ENCODE measurements at places on chromosomes 2 and 18. TPM values are rescaled to one million over a fixed set of nuclear protein-coding genes. Genes with fewer than 3 reads are reported as not detected.

C2orf92 gene
- total RNA-seq, result 1.3 TPM

IMPACT gene
- total RNA-seq, result 30.1 TPM

MTX2 gene
- 20.8 TPM for total RNA-seq

SCLY gene
- 11.6 TPM for total RNA-seq

ANKRD30BL gene
- total RNA-seq, result not detected

RAB27B gene
- total RNA-seq, result 2.0 TPM

ZBTB7C gene
- total RNA-seq, result not detected

PLEKHH2 gene
- total RNA-seq, result 5.7 TPM

IL18R1 gene
- total RNA-seq, result 0.66 TPM

ESPNL gene
- total RNA-seq, result 9.8 TPM

LYPD6 gene
- 0.33 TPM for total RNA-seq

RAD51AP2 gene
- total RNA-seq, result not detected

GKN2 gene
- total RNA-seq, result not detected

HOXD4 gene
- not detected for total RNA-seq

IGFBP2 gene
- total RNA-seq, result 6.9 TPM

SCN1A gene
- total RNA-seq, result 0.33 TPM

C2orf72 gene
- total RNA-seq, result 0.17 TPM

DCC gene
- total RNA-seq, result 2.5 TPM

SERPINB12 gene
- total RNA-seq, result not detected

TRIM54 gene
- total RNA-seq, result not detected

ASNSD1 gene
- 82.2 TPM for total RNA-seq

AMER3 gene
- not detected for total RNA-seq

FBLN7 gene
- 0.29 TPM for total RNA-seq

SMYD5 gene
- total RNA-seq, result 27.1 TPM

CNOT9 gene
- 40.7 TPM for total RNA-seq

SNRPD1 gene
- 5.0 TPM for total RNA-seq

FKBP1B gene
- 10.9 TPM for total RNA-seq

UNC80 gene
- not detected for total RNA-seq

DSG4 gene
- total RNA-seq, result not detected

COBLL1 gene
- 5.8 TPM for total RNA-seq

SLC23A3 gene
- total RNA-seq, result 1.2 TPM

IL36RN gene
- total RNA-seq, result not detected

METAP1D gene
- total RNA-seq, result 6.8 TPM

PTPRM gene
- 43.8 TPM for total RNA-seq

DSC1 gene
- not detected for total RNA-seq

ARPC2 gene
- total RNA-seq, result 224 TPM

POTEC gene
- total RNA-seq, result not detected

LONRF2 gene
- under 0.01 TPM for total RNA-seq

COL5A2 gene
- total RNA-seq, result 388 TPM

SULT1C2 gene
- 0.44 TPM for total RNA-seq

ANKRD30B gene
- total RNA-seq, result 0.50 TPM
